Muscle of back (tissue), 13 donors: ENCODE measurements at places on chromosomes 3 and 15. TPM values are rescaled to one million over a fixed set of nuclear protein-coding genes. Genes with fewer than 3 reads are reported as not detected.

GRCh38 chr15:50531163-50531562 is 15.3 kb downstream of the USP50 start:
- no peak for DNase-seq

PXK gene
- 29.3 TPM for polyA plus RNA-seq

EFHB gene
- polyA plus RNA-seq = 1.1 TPM

LDHAL6B gene
- polyA plus RNA-seq = 0.08 TPM

KLHL40 gene
- 138 TPM for polyA plus RNA-seq

- DNase-seq = no peak
Observed at GRCh38 chr3:8420612-8421011, 81.0 kb upstream of the LMCD1 start.

- DNase-seq = no peak
Observed at GRCh38 chr15:49876401-49877038, 242.5 kb downstream of the ATP8B4 start.

DNA sequence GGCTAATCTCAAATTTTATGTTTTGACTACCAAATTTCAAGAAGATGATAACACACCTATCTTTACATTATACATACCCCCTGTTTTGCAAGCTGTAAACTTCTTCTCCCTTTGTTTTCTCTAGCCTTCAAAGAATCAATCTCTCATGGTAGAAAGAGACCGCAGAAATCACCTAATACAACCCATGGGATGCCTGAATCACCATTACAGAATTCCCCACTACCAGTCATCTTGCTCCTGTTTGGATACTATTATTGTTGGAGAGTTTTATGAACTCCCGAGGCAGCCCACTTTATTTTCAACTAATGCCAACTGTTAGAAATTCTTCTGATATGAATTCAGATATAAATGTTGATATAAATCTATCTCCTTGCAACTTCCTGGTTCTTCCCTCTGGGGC is 110.9 kb downstream of the FRMD5 start:
- DNase-seq = no peak

DNA sequence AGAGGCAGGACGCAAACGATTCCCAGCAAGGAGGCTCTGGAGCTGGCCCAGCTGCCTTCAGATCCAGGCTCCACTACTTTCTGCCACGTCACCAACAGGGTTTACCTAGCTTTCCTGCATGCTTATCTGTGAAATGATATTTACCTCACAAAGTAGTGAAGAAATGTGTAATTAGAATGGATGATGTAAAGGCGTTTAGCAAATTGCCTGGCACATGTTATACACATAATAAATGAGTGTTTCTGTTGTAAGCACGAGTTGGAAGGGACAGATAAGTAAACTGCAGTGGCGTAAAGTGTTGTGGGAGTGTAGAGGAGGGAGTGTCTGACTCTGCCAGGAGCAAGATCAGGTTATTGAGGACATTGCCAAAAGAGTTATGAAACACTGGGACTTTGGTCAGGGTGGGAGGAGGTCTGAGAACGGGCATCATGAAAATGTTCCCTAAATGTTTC is 3.5 kb upstream of the CHAC1 start:
- DNase-seq = no peak
